ENCODE measurements at places on chromosomes 11 and 22. TPM values are rescaled to one million over a fixed set of nuclear protein-coding genes. Genes with fewer than 3 reads are reported as not detected.

STIM1 gene
- total RNA-seq = 39.3 TPM

CCDC87 gene
- total RNA-seq = 0.17 TPM

ABCG4 gene
- total RNA-seq = 0.05 TPM

MIOX gene
- total RNA-seq = not detected

OVCH2 gene
- not detected for total RNA-seq

MAJIN gene
- 0.17 TPM for total RNA-seq

DMC1 gene
- 1.8 TPM for total RNA-seq

TSPAN4 gene
- total RNA-seq = 167 TPM

TLCD5 gene
- total RNA-seq = 8.5 TPM

SAA2 gene
- 2.0 TPM for total RNA-seq

SMTNL1 gene
- not detected for total RNA-seq

LRRC55 gene
- total RNA-seq = 0.05 TPM

C1QTNF4 gene
- 0.34 TPM for total RNA-seq

APOA4 gene
- total RNA-seq = not detected

ADAMTS15 gene
- total RNA-seq = 4.6 TPM

CABP2 gene
- not detected for total RNA-seq

PSMC3 gene
- total RNA-seq = 248 TPM

KIF18A gene
- total RNA-seq = 4.8 TPM

ANGPTL5 gene
- not detected for total RNA-seq

ACR gene
- 0.34 TPM for total RNA-seq

WT1 gene
- not detected for total RNA-seq

EFCAB6 gene
- total RNA-seq = under 0.01 TPM

CARD10 gene
- 61.6 TPM for total RNA-seq

CD3E gene
- not detected for total RNA-seq

ZNF70 gene
- total RNA-seq = 2.3 TPM

MCAM gene
- 1,172 TPM for total RNA-seq

MTFP1 gene
- 31.7 TPM for total RNA-seq

GANAB gene
- 237 TPM for total RNA-seq

CASP1 gene
- 32.8 TPM for total RNA-seq

MRGPRF gene
- total RNA-seq = 0.05 TPM

TSSK2 gene
- not detected for total RNA-seq

VWCE gene
- total RNA-seq = 8.8 TPM

C11orf86 gene
- not detected for total RNA-seq

H19 gene
- 66.4 TPM for total RNA-seq

All from dermis blood vessel endothelial cell (primary cell).